ENCODE measurements at places on chromosomes 7 and 10. TPM values are rescaled to one million over a fixed set of nuclear protein-coding genes. Genes with fewer than 3 reads are reported as not detected.

- no peak for DNase-seq
Measured at GRCh38 chr7:96968981-96969380, 36.4 kb upstream of the DLX6 start.

DNA sequence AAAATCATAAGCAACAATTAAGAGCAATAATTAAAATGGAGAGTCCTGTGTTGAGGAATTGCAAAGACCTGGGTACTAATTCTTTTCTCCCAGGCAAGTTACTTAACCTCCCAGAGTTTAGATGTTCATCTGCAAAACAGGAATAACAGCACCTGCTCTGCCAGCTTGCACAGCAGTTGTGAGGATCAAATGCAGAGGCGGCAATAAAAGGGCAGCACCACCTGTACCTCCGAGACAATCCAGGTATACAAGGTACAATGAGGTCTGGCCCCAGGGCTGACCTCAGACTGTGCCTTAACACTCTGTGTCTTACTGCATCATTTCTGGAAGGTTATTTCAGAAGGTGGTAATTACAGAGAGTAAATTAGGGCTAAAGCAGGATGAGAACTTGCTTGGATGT lies 14.5 kb upstream of the FAM204A start:
- no peak for DNase-seq

- no peak for DNase-seq
Measured at GRCh38 chr10:86023336-86023735, 343.3 kb downstream of the GRID1 start.

GRCh38 chr10:88116481-88116880 lies 253.1 kb downstream of the PTEN start:
- no peak for DNase-seq

The CYP2E1 gene
- total RNA-seq = 0.31 TPM

DNA sequence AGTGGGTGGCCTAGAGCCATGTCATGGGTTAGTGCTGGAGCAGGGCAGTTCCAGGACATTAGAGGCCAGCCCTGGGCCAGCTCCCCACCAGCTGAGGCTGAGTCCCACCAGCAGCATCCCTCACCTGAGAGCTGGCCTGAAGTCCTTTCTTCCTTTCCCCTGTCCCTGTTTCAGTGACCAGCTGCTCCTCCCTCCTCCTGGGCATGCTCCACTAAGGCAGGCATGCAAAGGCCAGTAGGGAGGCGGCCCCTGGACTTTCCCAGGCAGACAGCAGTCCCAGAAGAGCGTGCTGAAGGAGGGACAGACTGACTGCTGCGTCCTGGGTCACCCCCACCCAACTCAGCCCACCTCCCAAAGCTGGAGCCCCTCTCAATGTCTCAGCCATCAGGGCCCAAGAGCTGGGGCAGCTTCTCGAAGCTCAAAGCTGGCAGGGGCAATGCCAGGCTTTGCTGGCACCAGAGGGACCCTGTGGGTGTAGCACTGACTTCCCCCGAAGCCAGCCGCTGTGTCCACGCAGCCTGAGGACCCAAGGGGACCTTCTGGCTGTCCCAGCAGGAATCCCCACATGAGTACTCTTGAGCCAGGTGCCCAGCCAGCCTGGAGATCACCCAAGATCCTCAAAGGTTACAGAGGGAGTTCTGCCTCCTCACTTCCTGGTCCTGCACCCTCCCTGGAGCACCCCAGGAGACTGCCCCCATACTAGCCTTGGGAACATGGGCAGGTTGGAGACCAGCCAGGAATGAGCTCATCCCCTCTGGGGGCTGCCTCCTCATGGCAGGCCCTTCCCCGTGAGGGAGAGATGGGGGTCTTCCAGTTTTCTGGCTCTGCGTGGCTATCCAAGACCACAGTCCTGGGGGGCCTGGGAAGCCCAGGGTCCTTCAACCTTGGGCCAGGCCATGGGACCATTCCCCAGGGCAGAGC lies 35.2 kb upstream of the RET start:
- no peak for DNase-seq

The MAGI2 gene
- total RNA-seq = 8.0 TPM

All from tongue (tissue), 3 donors.